Globus pallidus (tissue), 1 donor: ENCODE measurements at places on chromosomes 7 and 10.

DNA sequence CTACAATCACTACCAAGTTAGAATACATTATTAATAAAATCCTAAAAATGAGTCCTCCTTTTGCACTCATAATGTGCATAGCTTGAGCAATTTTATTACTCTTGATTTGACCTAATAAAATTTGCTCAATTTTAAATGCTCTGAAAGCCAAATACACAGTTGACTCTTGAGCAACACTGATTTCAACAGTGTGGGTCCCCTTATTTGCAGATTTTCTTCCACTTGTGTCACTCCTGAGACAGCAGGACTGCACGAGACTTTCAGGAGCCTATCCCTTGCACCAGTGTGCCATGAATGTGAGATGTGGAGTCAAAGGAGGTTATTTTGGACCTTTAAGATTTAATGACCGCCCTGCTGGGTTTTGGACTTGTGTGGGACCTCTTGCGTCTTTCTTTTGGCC, 23.2 kb downstream of the RNF216 start:
- DNase-seq = no peak

DNA sequence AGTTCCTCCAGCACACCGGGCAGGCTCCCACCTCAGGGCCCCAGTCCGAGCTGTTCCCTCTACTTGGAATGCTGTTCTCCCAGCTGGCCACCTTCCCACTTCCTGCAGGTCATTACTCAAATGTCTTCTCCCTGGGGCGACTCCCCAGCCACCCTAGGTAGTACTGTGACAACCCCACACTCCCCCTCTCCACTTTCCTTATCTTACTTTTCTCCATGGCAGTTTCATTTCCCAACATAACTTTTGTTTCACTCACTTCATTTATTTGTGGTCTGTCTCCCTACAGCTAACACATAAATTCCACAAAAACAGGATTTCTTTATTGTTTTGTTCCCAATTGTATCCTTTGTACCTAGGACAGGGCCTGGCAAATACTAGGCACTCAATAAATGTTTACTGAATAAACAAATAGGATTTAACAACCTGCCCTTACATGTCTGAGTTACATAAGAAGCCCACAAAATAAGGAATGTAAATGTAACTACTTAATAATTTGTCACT, 76.5 kb downstream of the JAZF1 start:
- DNase-seq = no peak

- no peak for DNase-seq
Measured at GRCh38 chr10:12811826-12812225, 189.7 kb downstream of the CCDC3 start.

DNA sequence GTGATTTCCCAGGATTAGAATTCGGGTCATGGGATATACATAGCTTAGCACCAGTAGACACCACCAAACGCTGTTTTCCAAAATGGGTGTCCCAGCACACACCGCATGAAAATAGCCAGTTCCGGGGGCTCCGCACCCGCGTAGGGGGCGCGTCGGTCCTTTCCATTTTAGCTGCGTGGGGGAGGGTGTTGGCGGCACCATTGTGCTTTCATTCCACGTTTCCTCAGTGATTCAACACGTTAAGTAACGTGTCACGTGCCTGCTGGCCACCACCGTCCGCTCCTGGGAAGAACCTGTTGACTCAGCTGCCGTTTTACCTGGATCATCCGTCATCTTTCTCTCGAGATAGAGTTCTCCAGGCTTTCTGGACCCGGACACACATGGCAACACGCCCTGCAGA, 25.6 kb upstream of the ADGRA1 start:
- DNase-seq = no peak

GRCh38 chr7:91543646-91544045, 279.4 kb downstream of the FZD1 start:
- no peak for DNase-seq

- no peak for DNase-seq
Measured at GRCh38 chr10:117164592-117165537, 26.8 kb upstream of the VAX1 start.

- no peak for DNase-seq
Measured at GRCh38 chr10:50610368-50610767, 13.4 kb downstream of the SGMS1 start.

GRCh38 chr10:49119746-49120145, 4.4 kb upstream of the VSTM4 start:
- DNase-seq = no peak

DNA sequence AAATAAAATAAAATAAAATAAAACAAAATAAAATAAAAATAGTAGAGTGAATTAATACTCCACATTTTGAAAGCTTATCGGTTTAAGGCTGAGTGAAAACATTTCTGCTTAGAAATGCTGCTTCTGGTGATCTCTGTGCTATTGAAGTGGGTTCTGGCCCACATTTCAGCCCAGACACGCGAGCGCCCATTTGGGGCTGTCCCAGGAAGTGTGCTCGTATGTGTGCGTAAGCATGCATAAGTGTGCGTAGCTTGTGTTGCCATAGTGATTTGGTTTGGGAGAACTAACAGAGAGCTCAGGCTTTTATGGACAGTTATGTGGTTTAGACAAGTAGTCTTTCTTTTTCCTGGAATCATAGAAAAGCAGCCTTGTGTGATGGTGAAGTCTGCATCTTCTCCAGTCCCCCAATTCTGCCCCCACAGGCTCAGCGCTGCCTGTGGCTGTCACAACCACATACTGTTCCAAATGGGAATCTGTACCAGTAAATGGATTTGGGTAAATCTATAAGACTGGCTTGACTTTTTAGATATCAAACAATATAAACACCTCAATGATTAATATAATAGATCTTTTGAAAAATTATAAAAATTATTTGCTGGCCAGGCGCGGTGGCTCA, 29.8 kb upstream of the PURB start:
- peak; percentile 30 for DNase-seq

DNA sequence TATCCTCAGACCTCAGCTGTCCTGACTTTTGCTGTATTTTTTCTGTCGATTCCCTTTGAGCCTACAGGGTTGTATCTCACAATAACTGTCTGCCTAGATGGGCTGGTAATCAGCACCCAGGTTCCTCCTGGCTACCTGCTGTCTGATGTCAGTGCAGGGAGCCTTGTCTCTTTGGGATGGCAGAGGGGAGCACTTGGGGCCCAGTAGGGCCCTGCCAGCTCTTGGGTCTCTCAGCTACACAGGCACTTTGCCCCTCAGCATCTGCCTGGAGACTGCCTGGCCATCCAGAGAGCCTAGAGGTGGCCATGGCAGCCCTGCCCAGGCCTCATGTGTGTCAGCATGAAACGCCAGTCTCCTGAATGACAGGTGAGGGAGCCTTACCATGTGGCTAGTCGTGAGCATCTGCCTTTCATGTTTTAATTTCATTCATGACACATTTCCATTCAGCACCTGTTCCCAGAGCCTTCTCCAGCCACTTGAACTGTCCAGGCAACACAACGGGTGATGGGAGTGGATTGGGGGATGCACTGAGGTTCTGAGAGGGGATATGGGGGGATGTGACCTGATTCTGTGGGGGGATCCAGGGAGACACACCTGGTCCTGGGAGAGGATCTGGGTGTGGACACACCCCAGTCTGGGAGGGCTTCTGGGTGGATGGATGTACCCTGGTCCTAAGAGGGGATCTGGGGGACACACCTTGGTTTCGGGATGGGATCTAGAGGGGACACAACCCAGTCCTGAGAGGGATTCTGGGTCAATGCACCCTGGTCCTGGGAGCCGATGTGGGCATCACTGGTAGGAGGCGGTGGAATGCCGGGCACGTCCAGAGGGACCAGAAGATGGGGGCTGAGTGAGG, 21.9 kb downstream of the ADCY1 start:
- no peak for DNase-seq

DNA sequence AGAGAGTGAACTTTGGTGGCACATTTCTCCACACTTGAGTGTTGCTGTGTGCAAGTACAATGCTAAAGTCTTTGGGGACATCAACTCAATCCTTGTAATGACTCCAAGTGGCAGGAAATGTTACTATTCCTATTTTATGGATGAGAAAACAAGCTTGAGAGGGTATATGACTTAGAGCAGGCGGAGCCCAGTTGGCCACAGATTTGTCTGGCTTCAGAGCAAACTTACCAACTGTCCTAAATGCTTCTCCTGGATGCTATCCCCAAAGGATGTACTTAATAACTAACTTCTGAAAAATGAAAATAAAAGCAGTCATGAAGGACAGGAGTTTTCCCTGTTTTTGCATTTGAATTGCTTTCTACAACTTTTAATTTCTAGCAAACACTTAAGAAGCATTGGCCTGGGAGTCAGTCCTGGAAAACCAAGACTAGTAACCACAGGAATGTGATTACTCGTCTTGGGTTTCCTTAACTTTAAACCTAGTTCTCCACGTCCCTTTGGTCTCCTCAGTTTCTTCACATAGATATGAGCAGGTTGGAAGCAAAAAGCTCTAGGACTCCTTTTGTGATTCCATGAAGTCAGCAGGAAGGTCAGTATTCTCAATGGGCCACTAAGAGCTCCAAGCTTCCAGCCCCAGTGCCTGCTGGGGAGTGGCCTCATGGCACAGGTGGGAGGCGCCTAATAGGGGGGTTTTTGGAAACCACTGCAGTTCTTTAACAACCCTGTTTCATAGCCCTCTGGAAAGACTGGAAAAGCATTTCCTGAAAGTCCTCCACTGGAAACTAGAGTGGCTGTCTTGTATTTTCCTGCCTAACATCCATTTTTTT, 140.8 kb downstream of the GLCCI1 start:
- DNase-seq = no peak

DNA sequence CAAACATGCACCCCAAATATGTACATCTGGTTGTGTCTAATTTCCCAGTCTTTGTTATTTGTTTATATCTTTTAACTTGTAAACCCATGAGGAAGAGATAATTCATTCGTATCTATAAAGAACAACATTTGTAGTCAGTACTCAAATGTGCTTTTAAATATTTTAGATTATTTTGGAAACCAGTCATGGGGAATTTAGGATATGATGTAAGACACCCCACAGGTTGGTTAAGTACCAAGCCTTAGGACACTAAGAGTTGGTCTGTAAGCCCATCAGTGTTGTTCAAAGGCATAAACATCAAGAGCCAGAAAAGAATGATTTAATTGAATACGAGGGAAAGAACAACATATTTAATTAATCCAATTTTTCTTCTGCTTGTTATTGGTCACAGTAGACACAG, 421.1 kb upstream of the SEMA3C start:
- no peak for DNase-seq

GRCh38 chr10:62113680-62114079, 155.0 kb downstream of the RTKN2 start:
- no peak for DNase-seq
